ENCODE measurements at places on chromosomes 2 and 18.
A peak's percentile ranks its signal among the peaks of the same experiment; 100 is the strongest.

DNA sequence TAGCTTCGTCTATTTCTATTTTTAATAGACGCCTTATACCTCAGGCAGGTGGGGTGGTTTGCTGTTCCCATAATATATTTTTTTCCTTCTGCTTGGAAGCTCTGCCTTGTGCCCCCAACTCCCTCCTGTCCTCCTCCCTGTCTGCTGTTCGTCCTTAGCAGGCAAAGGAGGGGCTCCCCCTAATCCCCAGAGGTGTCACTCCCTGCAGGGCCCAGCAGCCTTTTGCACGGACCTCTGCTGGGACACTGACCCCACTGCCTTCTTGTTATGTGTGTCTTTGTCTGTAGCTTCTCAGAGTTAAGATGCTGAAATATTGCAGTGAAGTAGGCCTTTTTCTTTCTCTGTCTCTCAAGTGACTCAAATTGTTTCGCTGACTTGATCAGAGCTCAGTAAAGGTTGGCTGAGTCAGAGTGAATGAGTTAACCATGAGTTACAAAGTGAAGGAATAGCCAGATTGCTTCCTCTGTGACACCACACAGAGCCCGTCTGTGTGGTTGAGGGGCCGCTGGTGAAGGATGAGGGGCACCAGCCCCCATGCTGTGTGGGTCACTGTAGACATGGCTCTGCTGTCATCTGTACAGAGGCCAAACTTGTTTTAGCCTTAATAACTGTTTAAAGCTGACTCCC is 47.7 kb downstream of the PRKCE start:
- no peak for DNase-seq

- no peak for DNase-seq
Observed at GRCh38 chr2:223995569-223995968, 38.3 kb downstream of the MRPL44 start.

GRCh38 chr2:226701052-226701451 is 98.6 kb downstream of the IRS1 start:
- DNase-seq, result no peak

DNA sequence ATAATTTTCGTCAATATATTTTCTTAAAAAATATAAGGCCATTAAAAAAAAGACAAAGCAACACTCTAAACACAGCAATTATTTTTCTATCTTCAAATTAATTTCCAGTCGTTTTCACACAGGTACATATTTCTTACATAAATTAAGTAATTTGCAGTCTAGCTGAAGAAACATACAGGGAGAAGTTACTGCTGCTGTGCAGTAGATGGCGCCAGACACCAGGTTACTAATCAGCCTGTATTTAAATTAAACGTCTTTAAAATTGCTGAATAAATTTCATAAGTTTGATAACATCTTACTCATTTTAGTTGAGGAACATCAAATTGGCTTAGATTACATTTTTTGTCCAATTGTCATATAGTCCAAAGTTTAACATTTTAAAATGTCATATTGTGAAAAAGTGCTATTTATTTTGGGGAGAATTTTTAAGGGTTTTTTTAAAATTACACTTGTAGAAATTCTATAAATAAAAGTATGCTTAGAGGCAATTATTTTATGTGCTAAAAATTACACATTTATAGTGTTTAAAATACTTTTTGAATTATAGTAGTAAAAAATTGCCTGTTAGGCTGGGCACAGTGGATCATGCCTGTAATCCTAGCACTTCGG is 88.4 kb downstream of the PMAIP1 start:
- DNase-seq, result peak; percentile 42

DNA sequence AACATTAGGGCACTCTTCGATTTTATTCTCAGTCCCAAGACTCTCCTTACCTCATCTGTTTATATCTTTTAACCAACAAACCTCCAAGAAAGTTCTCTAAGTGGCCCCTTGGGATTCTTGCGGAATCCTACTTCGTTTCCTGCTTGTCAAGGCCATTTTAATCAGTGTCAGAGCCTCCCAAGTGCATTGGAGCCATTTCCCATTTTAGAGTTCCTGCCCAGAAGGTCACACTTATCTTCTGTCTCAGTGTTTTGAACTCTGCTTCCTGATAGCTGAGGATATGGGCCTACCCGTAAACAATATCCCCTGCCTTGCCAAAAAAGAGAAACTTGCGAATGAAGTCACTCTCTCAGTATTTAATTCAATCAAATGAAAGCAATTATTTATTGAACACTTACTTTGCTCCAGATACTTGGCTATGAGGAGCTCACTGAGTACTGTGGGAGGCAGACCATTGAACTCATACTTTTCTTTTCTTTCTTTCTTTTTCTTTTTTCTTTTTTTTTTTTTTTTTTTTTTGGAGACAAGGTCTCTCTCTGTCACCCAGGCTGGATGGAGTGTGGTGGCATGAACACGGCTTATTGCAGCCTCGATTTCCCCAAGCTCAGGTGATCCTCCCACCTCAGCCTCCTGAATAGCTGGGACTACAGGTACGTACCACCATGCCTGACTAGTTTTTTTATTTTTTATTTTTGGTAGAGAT is 5.7 kb upstream of the NOSTRIN start:
- no peak for DNase-seq

GRCh38 chr18:46560671-46561045 is 96.4 kb downstream of the LOXHD1 start:
- no peak for DNase-seq
